ENCODE measurements at places on chromosomes 5 and 9.

GRCh38 chr9:104993291-104993963 is 65.5 kb upstream of the ABCA1 start:
- peak; percentile 53 for DNase-seq

DNA sequence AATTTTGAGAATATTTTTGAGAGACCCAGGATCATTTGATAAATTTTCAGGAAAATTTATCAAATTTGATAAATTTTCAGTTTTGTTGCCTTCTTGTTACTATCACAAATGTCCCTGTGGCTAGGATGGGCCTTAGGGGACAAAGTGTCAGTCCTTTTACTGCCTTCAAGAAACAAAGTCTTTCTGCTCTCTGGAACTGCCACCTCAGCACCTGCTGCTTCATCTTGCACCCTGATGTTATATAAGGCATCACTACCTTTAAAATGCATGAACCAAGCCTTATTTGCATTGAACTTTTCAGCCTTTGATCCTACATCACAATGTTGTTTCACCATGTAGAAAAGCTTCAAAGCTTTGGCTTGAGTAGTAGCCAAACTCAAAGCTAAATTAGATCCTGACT is 123.0 kb upstream of the CNTLN start:
- no peak for DNase-seq

DNA sequence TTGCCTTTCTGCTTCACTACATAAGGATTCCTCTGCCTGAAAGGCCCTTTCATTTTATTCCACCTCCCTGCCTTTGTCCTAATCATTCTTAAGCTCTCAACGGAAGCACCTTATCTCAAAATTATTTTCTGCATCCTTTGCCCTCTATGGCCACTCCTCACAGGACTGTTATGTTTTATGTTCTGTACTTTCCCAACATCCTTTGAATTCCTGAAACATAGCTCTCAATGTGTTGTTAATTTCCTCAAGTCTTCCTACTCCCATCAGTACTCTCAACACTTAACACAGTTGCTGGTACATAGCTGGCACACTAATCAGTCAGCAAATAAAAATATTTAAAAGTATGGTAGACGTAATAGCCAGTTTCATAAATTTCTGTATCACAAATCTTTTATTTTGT is 193.0 kb downstream of the RFX3 start:
- no peak for DNase-seq

DNA sequence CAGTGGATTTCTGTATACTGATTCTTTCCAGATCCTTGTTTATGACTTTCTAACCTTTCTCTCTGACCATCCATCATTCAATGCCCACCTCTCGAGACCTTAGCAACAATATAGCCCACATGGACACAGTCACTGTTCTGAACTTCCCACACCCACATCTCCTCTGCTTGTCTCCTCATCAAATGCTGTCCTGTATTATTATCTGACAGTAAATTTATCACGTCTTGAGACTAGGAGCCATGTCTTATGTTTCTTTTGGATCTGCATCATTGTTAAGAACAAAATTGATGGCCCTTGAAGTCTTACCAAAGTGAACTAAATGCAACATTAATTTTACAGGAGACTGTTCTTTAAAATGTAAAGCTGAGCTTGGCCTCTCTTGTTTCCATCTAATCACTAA is 495.4 kb upstream of the KLF4 start:
- DNase-seq, result no peak

DNA sequence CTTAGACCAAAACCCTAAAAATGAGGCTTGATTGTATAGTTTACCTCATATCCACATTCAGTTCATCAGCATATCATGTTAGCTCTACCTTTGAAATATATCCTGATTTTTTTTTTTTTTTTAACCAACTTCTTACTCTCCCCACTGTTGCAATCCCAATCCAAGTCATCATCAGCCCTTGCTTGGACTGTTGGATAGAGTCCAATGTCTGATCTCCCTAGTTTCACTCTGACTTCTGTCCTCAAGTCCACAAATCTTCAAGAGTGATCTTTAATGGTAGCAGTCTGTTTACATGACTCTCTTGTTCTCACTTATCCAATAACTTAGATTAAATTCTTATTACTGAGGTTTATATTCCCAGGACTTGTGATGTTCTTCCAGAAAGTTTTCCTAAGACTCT is 30.8 kb downstream of the NAA35 start:
- no peak for DNase-seq

- DNase-seq, result no peak
These were observed 39.4 kb downstream of the MED27 start for GRCh38 chr9:132040246-132040645.

DNA sequence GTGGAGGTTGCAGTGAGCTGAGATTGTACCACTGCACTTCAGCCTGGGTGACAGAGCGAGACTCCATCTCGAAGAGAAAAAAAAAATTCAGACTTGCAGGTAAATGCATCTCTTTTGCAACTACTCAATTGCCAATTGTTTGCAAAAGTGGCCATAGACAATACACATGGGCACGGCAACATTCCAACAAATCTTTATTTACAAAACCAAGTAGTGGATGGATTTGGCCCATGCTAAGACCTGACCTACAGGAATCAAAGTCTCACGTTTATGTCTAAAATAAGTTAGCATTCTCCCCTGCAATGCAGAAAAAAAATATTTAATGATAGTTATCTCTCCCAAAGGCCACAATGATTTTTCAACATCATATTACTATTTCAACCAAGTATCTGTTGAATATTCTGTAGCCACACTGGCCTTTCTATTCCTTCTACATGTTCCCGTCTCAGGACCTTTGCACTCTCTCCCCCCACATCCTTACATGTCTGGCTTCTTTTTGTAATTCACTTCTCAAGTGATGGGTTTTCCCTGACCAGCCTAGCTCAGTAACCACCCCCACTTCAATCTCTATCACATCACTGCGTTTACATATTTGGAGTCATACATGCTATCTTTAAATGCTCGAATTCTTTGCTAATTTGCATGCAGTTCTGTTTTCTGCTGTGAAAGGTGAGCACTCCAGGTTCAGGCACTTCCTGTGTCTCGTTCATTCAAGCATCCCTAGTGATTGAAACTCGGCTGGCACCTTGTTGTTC is 54.2 kb downstream of the FNBP1 start:
- DNase-seq, result no peak

- DNase-seq, result peak; percentile 23
These were observed 6.9 kb upstream of the TRMT10B start for GRCh38 chr9:37746448-37747270.

DNA sequence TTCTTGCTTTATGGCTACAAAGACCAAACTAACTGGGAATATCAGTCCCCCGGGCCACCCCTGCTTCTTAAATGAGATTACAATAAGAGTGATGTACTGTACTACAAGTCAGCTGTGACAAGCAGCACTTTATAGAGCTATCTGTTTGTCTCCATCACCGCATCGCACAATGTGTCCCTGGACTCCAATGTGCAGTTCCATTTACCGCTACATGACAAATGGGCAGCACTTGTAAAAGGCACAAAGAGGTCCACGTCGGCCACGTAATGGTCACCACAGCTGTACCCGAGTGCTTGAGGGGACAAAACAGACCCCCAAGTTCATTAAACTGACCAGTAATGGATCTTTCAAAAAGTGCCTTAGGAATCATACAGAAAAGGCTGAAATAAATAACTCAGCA is 54.1 kb downstream of the PSMB7 start:
- no peak for DNase-seq

DNA sequence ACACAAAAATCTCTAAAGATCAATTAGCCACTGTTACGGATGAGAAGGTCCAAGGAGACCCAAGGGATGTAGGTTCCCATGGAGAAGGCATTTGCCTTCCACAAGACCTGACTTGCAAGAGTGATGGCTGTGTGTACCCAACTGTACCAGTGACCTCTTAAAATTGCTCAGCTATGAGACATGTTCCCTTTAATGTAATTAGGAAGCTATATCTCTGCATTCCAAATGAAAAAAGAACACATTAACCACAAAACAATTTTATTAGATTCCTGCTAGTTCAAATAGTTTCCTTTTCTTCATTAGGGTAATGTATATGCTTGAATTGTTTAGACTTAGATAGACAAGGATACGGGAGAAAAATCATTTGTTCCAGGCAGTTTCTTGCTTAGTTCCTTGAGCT is 3.3 kb downstream of the OR2Y1 start:
- DNase-seq, result no peak

GRCh38 chr5:39498278-39498952 is 73.6 kb upstream of the DAB2 start:
- no peak for DNase-seq

DNA sequence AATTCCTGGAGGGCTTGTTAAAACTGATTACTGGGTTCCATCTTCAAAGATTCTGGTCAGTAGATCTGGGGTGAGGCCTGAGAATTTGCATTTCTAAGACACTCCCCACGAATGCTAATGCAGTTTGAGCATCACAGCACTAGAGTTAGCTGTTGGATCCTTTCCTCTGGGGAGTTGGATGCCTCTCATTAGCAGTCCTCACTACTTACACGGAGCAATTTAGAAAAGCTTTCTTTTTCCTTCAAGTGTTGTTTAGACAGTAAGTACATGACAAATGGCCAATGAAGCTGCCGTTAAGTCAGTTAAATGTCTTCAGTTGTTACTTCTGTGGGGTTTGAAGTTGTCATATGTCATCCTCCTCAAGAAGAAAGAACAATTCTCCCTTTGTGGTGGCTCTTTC is 74.9 kb upstream of the HMHB1 start:
- DNase-seq, result no peak

- DNase-seq, result peak; percentile 47
These were observed 111.8 kb downstream of the CARTPT start for GRCh38 chr5:71830681-71831539.

DNA sequence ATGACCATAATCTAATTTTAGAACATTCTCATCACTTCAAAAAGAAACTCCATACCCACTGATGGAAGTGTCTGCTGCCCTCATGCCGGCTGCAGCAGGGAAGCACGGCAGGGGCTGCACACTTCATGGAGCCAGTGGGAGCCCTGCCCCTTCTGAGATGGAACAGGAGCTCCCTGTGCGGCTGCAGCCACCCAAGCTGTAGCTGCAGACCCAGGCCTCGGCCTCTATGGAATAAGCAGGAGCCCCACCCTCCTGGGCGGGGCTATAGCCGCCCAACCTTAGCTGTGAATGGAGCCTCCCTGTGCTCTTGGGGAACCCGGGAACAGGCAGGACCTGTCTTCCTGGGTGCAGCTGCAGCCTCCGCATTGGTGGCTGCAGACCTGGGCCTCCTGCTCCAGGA is 128.5 kb downstream of the NUDT12 start:
- DNase-seq, result no peak

DNA sequence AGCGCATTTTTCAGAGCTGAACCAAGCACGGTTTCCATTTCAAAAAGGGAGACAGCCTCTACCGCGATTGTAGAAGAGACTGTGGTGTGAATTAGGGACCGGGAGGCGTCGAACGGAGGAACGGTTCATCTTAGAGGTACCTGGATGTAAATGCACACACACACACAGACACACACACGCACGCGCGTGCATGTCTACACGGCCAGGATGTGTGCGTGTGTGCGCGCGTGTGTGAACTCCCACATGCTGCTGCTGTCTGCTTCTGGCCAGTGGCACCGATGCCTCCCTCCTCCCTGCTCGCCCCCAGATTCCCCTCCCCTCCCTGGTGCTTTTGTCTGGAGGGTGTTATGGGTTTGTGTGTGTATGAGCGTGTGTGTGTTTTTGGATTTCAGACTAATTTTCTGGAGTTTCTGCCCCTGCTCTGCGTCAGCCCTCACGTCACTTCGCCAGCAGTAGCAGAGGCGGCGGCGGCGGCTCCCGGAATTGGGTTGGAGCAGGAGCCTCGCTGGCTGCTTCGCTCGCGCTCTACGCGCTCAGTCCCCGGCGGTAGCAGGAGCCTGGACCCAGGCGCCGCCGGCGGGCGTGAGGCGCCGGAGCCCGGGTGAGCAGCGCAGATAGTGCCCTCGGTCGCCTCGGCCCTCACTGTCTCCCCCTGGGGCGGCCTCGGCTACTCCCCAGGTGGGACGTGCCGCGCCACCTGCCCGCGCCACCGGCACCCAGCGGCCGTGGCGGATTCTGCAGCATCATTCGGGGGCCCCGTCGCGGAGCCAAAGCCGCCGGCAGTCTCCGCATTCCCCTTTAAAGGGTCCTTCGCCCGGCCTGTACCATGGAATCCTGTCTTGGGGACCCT is at the start of gene NTRK2:
Gene NTRK2, plus strand, starts transcription at position 442 of the 850 bp plus-strand sequence. CDS start 1,020 bp downstream, outside the sequence.
- no peak for DNase-seq

- no peak for DNase-seq
These were observed 106.5 kb downstream of the GNA14 start for GRCh38 chr9:77541600-77541999.

DNA sequence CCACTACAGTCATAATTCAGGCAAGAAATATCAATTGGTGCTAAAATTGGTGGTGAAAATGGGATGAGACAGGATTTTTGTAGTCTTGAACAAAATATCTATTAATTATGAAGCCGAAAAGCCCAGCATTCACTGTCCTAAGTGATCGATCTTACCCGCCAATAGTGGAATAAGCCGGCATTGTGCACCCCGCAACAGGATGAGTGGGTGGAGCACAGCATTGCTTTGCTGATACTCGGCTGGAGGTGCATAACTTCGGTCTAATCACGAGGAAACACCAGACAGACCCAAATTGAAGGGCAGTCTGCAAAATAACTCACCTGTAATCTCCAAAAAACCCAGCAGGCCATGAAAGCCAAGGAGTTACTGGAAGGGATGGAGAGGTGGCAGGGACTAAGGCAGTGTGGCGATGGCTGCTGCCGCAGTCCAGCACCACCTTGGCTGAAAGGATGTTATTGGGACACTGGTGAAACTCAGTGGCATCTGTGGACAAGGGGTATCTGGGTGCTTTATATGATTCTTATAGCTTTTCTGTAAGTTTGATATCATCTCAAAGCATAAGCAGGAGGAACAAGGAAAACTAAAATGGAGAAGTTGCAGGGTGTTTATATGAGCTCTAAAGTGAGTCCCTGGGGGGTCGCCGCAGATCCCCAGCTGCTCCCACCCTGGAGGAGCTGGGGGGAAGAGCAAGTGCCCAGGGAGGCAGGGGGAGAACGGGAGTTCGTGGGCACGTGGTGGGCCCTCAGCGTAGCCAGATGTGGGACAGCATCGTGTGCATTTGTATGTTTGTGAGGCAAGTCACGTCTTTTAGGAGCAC is 45.2 kb downstream of the AHRR start:
- DNase-seq, result no peak

DNA sequence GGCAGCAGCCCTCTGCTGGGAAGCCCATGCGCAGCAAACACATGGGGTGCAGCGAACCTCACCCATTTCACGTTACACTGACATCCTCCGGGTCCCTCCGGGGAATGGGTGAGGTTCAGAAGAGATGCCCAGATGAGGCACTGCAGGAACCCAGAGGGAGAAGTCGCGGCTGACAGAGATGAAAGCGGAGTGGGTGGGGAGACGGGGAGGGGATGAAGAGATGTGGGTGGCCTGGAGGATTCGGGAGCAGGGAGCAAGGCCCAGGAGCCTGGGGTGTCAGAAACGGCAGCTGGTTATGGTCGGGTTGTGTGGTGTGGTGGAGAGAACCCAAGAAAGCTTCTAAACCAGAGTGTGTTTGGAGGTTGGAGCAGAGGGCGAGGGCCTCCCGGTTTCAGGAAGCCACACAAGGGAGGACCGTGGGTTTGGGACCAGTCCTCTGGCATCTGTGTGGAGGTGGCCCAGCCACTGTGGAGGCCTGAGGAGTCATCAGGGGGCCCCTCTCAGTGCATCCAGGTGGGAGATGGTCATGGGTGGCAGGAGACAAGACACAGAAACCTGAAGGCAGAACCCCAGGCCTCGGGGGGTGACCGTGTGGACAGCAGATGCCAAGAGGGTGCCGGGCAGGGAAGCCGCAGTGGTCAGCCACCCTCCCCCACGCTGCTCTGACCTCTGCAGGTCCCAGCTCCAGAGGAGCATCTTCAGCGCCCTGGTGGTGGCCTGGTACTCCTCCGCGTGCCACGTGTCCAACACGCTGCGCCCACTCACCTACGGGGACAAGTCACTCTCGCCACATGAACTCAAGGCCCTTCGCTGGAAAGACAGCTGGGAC is 8.6 kb downstream of the UCK1 start:
- no peak for DNase-seq
